ENCODE measurements at places on chromosomes 7 and 10.

DNA sequence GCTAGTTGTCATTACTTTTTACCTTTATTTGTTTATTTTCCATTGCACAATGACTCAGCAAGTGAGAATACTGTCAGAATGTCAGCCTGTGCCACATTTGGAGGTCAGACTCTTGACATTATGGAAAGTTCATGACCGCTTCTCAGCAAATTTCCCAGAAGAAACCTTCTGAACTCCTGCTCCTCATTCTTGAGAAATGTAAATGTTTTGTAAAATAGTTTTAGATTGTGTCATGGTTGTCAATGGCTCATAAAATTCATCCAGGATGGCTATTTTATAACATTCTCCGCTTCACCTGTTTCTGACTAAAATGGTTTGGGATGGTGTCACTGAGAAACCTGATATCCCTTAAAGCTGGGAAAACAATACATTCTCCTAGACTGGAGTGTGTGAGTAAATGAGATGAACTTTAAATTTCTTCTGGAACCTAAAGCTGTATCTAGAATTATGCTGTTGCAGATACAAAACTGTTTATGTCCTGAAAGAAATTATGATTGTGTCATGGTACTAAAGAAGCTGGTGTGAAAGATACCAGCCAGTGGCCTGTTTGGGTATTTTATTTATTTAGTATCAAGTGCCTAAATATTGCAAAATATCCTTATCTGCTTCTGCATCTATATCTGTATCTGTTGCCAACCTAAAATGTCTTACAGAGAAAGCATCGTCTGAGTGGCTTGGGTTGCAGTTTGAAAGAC lies 671.7 kb downstream of the GATA3 start:
- no peak for DNase-seq

- no peak for DNase-seq
These were observed 143.4 kb upstream of the LSM8 start for GRCh38 chr7:118040562-118040961.

DNA sequence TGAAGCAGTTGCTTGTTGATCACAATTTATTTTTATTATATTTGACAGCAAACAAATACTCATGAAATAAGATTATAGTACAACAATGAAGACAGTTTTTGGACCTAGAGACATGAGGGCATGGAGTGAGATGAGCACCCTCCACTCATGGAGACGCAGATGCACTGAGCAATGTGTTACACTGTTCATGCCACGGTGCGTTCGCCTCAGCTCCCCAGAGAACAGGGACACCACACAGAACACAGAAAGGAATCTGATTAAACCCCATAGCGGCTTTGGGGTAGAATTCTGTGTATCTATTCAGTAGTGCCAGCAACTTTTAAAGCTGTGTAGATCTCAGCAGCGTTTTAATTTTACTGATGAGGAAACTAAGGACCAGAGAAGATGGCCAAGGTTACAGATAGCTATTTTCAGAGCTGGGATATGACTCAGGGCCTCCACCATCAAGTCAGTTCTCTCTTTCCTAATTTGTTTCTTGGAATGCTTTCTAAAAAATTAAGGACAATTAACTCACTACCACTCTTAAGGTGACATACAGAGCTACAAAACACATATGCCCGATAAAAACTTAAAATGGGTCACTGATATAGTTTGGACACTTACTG lies 33.6 kb downstream of the FAM25A start:
- no peak for DNase-seq

- no peak for DNase-seq
These were observed 192.1 kb upstream of the MGMT start for GRCh38 chr10:129274748-129275474.

- DNase-seq, result no peak
These were observed 8.6 kb upstream of the WBP1L start for GRCh38 chr10:102735065-102735562.

- no peak for DNase-seq
These were observed 259.7 kb upstream of the MGMT start for GRCh38 chr10:129207297-129207696.

GRCh38 chr7:27553273-27553672 lies 109.4 kb downstream of the HIBADH start:
- no peak for DNase-seq

- no peak for DNase-seq
These were observed at the start of gene SLC13A4 for GRCh38 chr7:135728136-135728669. Gene SLC13A4 (minus strand): TSS chr7:135728186. CDS start chr7:135727496, 690 bp downstream.

- DNase-seq, result no peak
These were observed 13.1 kb upstream of the GPR141 start for GRCh38 chr7:37670436-37670835.

DNA sequence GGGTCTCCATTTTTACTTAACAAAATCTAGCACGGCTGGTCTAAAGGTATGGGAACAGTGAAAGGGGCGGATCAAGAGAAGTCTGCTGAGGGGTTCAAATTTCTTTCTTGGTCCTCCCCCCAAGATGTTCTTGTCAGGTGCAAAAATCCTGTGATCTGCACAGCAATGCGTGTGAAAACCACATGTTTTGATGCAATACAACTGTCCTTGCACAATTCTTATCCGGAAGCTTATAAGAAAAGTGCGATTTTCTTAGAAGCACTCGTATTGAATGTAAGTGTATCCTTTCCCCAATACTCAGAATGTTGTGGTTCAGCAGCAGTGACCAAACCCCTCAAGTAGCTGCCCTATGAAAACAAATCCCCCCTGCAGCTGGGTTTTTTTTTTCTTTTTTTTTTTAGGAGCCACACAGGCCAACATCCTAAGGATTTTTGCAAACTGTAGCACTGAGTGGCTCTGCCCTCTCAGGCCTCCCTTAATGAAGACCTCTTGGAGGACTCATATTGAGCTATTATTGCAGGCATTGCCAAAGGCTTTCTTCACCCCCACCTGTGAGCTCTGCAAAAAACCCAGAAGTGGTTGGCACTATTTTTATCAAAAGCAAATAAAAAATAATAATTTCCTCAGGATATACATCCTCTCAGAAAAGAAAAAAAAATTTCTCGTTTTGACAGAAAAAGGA lies 151.9 kb upstream of the ITGB1 start:
- DNase-seq, result no peak

DNA sequence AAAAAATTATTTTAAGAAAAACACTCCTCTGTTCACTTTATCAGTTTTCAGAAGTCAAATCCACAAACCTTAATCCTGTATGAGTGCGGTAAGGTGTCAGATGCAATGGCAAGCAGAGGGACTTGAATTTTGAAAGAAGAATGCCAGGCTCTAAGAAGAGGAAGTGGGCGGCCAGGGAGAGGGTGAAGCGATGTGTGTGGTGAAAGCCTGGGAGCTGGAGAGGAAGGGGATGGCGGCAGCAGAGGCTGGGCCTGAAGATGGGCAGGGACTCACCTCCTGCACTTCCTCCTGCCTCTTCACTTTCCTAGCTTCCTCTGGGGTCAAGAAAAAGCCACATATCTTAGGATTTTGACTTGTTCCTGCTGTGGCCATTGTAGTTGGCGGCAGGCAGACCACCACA lies 609.6 kb downstream of the PARD3 start:
- no peak for DNase-seq

DNA sequence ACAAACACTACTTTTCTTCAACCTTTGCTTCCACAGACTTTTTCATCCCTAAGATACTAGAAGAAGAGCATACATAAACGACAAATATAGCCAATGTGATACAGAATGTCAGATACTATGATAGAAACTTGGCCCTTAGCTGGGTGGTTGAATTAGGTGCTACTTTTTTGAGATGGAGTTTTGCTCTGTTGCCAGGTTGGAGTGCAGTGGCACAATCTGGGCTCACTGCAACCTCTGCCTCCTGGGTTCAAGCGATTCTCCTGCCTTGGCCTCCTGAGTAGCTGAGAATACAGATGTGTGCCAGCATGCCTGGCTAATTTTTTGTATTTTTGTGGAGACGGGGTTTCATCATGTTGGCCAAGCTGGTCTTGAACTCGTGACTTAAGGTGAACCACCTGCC lies 3.5 kb downstream of the PPIA start:
- DNase-seq, result no peak

DNA sequence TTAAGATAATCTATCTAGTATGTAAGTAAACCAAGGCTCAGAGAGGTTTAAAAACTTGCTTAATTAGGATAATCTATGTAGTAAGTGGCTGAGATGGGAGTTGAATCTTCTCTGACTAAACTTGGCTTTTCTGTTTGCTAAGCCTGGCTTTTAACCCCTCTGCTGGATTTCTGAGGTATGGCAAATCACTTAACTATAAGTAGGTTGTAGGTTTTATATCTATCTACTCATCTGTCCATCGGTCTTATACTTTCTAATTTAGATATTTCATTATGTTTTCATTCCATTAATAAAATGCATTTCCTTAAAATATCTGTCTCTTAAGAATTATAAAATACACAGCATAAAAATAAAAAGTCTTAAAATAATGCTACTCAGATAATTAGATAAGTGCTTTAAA lies 59.4 kb downstream of the ST7 start:
- DNase-seq, result no peak

GRCh38 chr7:84107259-84107658 lies 87.3 kb downstream of the SEMA3A start:
- DNase-seq, result no peak

GRCh38 chr7:74148491-74148890 lies 25.7 kb upstream of the EIF4H start:
- no peak for DNase-seq

- DNase-seq, result no peak
These were observed 623.4 kb upstream of the IGFBP3 start for GRCh38 chr7:46544396-46545008.

DNA sequence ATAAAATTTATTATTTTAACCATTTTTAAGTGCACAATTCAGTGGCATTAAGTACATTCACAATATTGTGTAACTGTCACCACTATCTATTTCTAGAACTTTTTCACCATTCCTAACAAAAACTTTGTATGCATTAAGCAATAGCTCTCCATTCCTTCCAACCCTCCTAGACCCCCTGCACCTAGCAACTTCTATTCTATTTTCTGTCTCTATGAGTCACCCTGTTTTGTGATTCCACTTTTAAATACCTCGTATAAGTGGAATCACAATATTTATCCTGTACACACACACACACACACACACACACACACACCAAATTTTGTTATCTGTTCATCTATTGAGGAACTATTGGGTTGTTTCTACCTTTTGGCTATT lies 89.2 kb downstream of the ARID5B start:
- no peak for DNase-seq

- no peak for DNase-seq
These were observed 3.2 kb upstream of the EEPD1 start for GRCh38 chr7:36149694-36150452.

- DNase-seq, result no peak
These were observed 10.6 kb downstream of the ZCCHC24 start for GRCh38 chr10:79434821-79435251.

GRCh38 chr10:79947787-79948424 lies 999 bp downstream of the SFTPD start:
- no peak for DNase-seq

GRCh38 chr10:90571481-90572258 lies 286.2 kb downstream of the HTR7 start:
- no peak for DNase-seq
